ENCODE measurements at places on chromosomes 1 and 21.
A peak's percentile ranks its signal among the peaks of the same experiment; 100 is the strongest.

DNA sequence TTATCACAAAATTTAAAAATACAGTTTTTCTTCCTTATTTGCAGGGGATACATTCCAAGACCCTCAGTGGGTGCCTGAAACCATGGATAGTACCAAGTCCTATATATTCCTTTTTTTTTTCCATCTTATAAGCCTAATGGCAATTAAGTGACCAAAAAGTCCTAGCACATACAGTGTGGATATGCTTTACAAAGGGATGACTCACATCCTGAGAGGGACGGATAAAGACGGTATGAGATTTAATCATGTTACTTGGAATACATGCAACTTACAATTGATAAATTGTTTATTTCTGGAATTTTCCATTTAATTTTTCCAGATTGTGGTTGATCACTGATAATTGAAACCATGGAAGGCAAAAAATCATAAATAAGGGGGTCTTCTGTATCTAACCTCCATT, 181.2 kb upstream of the BRINP3 start:
- DNase-seq = peak; percentile 10

DNA sequence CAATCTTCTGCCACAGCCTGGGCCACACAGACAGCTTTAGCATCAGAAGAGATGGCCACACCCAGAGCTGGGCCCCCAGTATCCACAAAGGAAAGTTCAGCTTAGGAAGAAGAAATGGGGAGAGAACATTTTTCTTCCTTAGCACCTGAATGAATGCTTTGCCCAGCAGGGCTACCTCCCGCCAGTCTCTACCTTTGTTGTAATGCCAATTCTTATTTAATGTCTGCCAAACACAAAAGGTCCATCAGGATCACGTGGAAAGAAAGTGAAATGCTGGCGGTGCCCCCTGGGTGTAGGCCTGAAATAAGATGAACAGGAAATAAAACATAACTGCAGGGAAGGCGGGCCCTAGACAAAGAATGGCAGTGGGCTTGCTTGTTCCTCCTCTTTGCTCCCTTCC, 125.6 kb downstream of the CACNA1E start:
- no peak for DNase-seq

DNA sequence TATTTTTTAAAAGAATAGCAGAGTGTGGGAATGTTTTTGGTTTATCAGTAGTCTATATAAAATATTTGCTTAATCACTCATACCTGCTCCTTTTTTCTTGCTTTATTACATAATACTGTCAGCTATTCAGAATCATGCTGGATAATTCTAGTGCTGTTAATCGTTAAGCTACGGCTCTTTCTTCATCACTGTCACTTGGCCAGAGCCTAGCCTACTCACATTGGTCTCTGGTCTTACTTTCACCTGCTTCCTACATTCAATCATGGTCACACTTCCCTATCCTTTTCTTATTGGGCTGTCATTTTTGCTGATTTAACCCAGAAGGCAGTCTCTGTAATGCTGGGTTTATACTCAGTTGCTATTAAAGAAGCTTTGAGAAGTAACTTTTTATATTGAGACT, 2.5 kb downstream of the KLHL20 start:
- no peak for DNase-seq

DNA sequence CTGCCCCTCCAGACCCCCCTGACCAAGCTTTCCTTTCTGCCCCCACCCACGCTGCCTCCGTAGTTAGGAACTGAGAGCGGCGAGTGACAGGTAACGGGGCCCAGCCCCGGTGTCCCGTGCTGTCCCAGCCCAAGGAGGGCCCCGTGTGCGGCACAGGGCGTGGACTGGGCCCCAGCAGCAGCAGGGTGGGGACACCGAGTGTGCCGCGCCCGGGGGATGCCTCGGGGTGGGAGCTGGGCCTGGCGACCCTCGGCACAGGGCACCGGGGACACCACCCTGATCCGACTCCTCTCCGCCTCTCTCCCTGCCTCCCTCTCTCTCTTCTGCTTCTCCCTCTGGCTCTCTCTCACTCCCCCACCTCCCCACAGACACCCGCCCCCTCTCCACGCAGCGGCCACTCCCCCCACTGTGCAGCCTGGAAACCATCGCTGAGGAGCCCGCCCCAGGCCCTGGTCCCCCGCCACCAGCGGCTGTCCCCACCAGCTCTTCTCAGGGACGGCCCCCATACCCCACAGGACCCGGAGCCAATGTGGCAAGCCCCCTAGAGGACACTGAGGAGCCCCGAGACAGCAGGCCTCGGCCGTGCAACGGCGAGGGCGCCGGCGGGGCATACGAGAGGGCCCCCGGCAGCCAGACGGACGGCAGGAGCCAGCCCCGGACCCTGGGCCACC, 22.7 kb downstream of the PANK4 start:
- DNase-seq = no peak

- DNase-seq = peak; percentile 55
These were observed 476 bp downstream of the AXDND1 start for GRCh38 chr1:179366093-179366800.
